AML-193 (cell line): ENCODE measurements at places on chromosomes 2 and 18.
A peak's percentile ranks its signal among the peaks of the same experiment; 100 is the strongest.

DNA sequence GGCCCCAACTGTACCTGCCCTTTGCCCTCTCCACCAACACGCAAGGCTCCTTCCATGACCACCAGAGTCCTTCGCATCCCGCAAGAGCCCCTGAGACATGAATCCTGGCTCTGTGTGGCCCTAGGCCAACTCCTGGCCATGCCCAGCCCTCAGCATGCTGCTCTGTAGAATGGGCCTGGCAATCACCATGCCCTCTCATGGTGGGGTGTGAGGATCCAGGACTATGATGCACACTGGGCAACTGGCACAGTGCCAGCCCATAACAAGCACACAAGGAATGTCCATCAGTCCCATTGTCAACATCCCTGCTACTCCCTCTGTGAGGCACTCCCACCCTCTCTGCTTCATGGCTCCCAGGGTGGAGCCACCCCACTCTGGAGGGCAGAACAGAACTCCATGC is 44.7 kb downstream of the FER1L5 start:
- no peak for DNase-seq

GRCh38 chr2:111702119-111702803 is 181.7 kb downstream of the ANAPC1 start:
- DNase-seq: peak; percentile 65

GRCh38 chr2:100393362-100393761 is 24.1 kb downstream of the CHST10 start:
- DNase-seq: no peak

- DNase-seq: no peak
These were observed 306.6 kb downstream of the PTH2R start for GRCh38 chr2:208713066-208713745.

GRCh38 chr2:16650287-16651249 is 15.1 kb downstream of the CYRIA start:
- no peak for DNase-seq

DNA sequence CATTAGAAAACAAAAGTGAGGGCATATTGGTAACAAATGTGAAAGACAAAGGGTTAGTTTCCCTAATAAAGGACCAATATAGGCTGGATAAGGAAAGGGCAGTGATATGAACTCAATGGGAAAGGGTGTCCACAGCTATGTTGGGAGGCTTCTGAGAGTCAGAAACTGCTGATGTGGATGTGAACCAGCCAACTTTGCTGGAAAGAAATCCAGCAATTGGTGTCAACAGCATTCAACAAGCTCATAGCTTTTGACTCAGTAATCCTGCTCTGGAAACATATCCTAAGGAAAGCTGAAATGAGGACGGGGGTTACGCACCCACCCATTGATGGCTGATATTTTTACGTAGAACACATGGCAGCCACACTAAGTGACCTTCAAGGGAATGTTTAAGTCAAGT is 63.7 kb downstream of the ARL4C start:
- DNase-seq: no peak

GRCh38 chr2:225600865-225601264 is 201.4 kb downstream of the NYAP2 start:
- DNase-seq: no peak

- peak; percentile 12 for DNase-seq
These were observed 31.9 kb downstream of the NRP2 start for GRCh38 chr2:205714058-205714776.

- DNase-seq: no peak
These were observed 138.1 kb downstream of the BARD1 start for GRCh38 chr2:214671319-214671885.

GRCh38 chr2:109365131-109365530 is 236.1 kb downstream of the SH3RF3 start:
- DNase-seq: no peak

- DNase-seq: no peak
These were observed 306.0 kb upstream of the COL3A1 start for GRCh38 chr2:188668017-188668680.

DNA sequence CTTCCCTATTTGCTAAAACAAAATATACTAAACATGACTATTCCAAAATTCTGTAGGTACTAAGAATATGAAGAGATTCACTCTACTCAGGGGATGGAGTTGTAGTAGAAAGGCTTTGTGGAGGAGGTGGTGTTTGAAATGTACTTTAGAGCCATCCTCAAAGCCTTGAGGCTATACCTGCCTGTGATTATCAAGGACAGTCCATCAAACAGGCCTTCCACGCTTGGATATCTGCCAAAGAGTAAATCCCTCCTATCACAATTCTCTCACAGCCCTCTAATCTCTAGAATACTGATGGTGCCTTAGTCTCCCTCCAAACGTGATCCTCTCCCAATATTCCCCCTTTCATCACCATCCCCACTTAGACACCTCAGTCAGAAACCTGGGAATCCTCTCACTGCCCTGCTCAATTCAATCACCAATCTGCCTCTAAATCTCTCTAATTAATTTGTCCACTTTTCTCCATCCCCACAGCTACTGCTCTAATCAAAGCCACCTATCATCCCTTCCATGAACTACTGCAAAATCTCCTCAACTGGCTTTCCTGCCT is 13.1 kb downstream of the SOS1 start:
- no peak for DNase-seq

- DNase-seq: no peak
These were observed 446.6 kb downstream of the DSC3 start for GRCh38 chr18:30595942-30596341.

- DNase-seq: no peak
These were observed 40.9 kb upstream of the ATP6V1B1 start for GRCh38 chr2:70894765-70895164.

- no peak for DNase-seq
These were observed 152.9 kb downstream of the SMAD7 start for GRCh38 chr18:48797841-48798255.

- DNase-seq: no peak
These were observed 756.6 kb upstream of the GCFC2 start for GRCh38 chr2:76467326-76467725.

DNA sequence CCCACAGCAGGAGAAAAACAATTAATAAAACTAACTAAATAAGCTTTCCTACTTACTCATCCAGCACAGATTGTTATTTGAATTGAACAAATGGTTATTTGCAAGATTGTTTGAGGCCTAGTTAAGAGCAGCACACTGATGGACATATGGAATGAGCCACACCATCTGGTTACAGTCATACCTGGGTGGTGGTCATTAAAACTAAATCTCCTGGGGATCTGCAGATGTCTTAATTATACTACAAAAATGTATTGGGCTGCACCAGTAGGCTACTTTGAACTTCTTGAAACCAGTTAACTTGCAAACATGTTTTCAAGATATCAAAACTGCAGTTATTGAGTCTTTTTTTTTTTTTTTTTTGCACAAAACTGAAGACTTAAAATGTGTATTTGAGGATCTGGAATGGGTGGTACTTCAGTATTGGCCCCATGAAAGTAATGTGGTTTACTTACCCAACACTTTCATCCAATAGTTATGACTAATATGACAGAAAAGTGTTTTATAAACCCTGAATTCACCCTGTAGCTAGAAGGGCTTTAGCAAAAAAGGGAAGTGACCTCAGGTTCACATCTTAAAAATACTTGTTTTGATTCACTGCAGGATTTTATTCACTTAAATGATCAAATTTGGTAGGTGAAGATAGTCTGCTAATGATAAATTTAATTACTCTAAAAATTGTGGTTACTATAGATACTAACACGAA is 10.8 kb downstream of the AGFG1 start:
- peak; percentile 70 for DNase-seq

- DNase-seq: no peak
These were observed 41.4 kb downstream of the HS1BP3 start for GRCh38 chr2:20609349-20609994.

DNA sequence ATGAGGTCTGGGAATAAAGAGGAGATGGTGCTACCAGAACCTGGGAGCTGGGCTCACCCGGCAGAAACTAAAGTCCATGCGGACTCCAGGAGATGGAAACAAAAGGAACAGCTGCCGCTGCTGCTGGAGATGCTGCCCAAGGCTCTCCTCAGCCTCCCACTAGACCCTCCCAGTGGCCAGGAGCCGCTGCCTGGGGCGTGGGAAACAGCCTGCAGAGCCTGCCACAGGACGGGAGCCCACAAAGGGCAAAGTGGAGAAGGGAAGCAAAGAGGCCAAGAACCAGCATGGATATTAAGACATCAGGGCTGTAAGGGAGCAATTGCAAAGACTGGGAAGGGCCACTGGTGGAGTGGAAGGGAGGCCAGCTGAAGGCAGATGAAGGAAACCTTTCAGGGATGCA is 179.6 kb downstream of the NCK2 start:
- no peak for DNase-seq

DNA sequence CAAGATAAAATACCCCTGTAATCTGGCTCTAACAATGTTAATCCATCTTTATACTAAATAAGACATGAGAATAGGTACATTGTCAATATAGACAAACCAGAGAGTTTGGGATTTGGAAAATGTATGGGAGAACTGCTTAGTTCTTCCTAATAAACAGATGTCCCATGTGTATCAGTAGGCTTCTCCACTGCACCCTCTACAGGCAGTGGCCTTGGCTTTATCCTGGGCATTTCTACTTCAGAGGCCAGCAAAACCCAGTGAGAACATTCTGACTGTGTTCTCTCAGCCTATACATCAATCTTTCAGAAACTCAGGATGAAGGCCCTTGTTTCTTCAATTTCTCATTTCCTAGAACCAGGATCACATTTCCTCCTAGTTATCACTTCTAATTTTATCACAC is 1167.5 kb upstream of the ACVR2A start:
- DNase-seq: no peak

- DNase-seq: no peak
These were observed 2.9 kb downstream of the ITPRID2 start for GRCh38 chr2:181894381-181894780.

DNA sequence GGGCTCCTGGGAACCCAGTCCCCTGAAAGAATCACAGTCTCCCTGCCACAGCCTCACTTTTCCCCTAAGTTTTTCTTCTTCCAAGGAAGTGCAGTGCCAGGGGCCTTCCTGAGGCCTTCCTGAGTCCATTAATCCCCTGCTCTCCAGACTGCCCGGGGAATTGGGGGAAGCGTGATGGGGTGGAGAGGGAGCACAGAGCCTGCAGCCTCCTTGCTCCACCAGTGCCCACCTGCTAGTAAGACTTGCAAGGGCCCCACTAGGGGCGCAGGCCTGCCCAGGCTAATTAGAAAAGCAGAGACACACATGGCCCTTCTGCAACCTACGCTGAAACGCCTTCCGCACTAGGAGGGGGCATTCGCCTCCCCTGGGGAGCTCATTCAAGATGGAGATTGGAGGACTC is 110.6 kb downstream of the MRO start:
- DNase-seq: no peak

DNA sequence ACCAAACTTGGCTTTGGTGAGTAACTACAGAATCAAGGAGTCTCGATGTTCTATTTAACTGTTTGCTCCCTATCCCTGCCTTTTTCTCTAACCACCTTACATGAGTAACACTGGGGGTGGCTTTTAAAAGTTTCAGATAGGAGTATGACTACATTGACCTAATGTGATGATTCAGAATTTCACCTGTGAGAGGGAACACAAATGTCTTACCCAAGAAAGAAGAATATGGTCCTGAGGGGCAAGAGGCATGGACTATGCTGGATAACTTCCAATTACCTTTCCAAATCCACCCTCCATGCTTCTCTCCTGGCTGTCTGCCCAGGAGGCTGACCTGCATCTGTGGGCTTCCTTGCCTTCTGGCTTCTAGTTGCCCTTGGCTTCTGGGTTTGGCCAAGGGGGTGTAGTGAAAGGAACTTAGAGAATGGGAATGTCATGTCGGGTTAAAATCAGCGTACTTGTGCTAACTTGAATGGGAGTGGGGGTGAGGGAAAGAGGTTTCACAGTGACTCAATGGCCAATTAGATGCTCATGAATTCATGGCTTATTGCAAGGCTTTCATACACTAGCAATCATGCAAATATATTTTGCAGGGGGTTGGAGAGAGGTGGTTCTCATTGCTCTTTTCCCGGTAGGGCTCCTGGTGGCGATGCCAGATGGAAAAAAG is 5.3 kb upstream of the IL36G start:
- no peak for DNase-seq

DNA sequence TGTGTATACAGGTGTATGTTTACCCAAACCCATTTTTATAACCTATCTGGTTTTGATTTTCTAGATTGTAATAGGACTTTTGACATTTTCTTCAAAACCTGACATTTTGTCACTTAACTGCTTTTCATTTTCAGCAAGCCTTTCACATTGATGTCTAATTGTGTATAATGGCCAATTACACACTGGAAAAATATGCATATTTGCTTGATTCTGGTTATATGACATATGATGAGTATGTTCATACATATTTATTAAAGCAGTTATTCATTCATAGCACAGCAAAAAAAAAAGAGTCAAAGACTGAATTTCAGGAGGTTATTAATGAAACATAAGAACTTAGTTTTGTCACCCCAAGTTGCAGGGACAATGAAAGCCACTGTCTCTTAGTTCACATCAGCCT is 307.7 kb upstream of the TNP1 start:
- DNase-seq: no peak

GRCh38 chr2:201597397-201597796 is 45.9 kb downstream of the TMEM237 start:
- DNase-seq: no peak

GRCh38 chr2:151860210-151860609 is 32.0 kb upstream of the ARL5A start:
- no peak for DNase-seq

GRCh38 chr2:134818321-134818720 is 20.1 kb upstream of the ACMSD start:
- no peak for DNase-seq
